Stimulated activated CD4-positive, alpha-beta T cell treated with anti-CD3 and anti-CD28 coated beads, Interleukin-1b, Interleukin-23, amount 100 ng/mL, for 24 hours (primary cell): ENCODE measurements at places on chromosomes 1 and 21.

DNA sequence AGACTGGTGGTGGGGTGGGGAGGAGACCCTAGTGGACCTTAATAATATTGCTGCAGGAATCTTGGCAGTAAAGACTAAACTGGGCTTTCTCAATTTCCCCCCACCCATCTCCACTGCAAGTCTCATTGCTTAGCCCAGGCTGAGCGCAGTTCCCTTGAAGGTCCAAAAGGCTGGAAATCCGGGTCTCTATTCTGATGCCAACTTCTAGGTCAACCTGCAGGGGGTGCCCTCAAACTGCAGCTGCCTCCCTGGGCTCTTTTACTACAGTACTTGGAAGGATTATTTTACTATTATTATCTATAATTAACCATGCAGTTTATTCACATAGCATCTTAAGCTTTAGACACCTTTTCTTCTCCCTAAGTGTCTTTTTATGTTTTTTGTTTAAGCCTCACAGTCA is 85.4 kb upstream of the WARS2 start:
- DNase-seq: no peak

- DNase-seq: no peak
Observed at GRCh38 chr1:234316937-234317336, 56.3 kb upstream of the COA6 start.

DNA sequence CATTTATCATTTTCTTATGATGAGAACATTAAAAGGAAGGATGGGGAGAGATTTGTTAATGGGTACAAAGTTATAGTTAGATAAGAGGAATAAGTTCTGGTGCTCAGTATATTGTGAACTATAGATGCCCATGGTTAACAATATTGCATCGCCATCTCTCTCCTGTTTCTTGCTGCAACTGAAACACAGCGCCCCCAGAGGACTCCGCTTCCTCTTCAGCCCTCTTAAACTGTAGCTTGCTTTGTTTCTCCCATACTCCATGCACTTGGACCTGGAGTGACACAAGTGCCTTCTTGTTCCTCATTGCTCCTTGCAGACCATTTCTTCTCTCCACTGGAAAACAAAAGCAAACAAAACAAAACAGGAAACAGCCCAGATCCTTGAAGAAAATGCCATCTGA is 70.1 kb upstream of the NTPCR start:
- no peak for DNase-seq

- DNase-seq: no peak
Observed at GRCh38 chr21:26686278-26686677, 113.2 kb upstream of the CYYR1 start.

DNA sequence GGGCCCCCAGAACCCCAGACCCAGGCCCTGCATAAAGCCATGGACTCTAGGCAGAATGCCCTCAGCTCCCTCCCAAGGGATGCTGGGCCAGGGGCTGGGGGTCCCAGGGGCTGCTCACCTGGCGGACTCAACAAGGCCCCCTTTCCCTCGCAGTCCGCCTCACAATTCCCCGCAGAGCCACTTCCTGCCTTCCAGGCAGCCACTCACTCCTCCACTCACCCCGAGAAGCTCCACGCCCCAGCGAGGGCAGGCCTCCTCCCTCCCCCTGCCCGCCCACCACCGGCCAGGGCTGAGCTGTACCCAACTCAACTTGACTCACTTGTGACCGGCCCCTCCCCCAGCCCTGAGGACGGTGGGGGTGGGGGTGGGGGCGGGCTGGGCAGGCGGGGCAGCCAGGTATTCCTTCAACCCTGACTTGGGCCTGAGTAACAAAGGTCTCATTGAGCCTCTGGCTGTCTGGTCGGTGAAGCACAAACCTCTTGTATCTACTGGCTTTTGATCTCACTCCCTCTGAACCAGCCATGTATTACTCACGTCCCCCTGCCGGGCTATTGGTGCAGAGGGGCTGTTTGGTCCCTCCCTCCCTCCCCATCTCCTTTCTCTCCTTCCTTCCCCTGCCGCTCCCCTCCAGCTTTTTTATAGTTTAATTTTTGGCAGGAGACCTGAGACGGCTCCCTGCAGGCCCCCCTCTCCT is 5.9 kb downstream of the BLACAT1 start:
- DNase-seq: peak; percentile 38

DNA sequence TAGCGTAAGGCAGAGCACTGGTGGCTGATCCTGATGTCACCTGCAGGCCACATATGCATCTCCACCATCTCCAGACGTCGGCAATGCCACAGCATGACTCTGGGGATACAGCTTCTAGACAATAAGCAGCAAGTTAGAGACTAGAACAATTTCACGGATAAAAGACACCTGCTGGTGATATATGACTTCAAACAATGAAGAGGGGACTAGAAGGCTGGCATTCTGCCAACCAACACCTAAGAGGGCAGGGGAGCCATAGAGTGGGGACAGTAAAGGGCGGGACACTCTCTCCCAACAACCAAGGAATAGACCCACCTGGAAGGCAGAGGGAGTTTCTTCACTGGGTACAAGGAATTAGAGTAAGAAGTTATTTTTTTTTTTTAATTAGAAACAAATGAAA is 126.7 kb downstream of the SIM2 start:
- DNase-seq: no peak

GRCh38 chr1:23376890-23377811 is 7.5 kb upstream of the ZNF436 start:
- no peak for DNase-seq

GRCh38 chr1:107251839-107252238 is 111.0 kb downstream of the NTNG1 start:
- no peak for DNase-seq

DNA sequence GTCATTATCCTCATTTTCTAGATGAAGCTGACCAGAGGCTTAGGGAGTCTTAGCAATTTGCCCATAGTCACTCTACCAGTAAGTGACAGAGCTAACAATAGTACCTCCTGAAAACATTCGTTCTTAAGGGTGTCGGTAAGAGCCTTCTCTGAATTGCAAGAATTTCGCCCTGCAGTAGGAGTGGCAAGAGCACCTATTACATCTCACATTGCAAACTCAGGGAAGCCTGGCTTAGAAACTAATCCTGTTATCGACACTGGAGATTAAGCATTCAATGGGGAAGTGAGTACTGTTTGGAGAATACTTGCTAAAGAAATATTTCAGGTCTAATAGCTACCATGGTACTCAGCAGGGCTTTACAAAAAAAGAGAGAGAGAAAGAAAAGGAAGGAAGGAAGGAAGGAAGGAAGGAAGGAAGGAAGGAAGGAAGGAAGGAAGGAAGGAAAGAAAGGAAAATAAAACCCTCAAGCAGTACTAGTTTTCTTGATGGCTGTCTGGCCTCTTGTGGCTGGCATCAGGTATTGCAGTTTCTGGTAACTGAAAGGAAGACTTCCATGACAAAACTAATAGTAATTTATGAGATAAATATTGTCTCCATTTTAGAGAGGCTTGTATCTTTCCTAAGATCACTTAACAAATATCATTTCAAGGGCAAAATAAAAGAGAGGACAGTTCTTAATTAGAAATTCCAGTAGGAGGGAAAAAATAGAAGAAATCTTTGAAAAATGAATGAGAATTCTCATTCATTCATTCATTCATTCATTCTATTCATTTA is 10.4 kb downstream of the C1orf226 start:
- no peak for DNase-seq

DNA sequence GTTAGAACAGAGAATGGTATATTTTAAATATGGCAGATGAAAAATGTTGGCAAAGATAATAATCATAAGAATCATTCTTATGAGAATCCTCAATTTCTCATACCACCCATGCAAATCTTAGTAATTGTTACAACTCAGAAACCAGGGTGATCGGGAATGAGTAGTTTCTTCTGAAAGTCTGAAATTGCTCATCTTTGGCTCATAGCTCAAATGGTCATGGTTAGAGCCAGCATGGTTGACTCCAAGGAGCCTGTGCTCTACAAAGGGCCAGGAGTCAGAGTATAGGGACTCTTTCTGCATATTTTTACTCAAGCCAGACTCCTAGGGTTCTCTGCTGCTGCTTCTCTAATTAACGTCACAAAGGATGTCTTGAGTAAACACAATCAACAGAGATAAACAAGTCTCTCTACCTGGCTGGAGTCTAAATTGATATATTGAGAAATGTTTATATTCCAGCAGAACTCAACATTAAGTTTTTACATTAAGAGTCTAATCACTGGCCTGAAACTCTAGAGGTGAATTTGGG is 1.9 kb upstream of the ETV3 start:
- no peak for DNase-seq

GRCh38 chr21:28818663-28819278 is 173.9 kb downstream of the LTN1 start:
- DNase-seq: no peak

- no peak for DNase-seq
Observed at GRCh38 chr1:31866450-31867032, 50.7 kb upstream of the SPOCD1 start.

DNA sequence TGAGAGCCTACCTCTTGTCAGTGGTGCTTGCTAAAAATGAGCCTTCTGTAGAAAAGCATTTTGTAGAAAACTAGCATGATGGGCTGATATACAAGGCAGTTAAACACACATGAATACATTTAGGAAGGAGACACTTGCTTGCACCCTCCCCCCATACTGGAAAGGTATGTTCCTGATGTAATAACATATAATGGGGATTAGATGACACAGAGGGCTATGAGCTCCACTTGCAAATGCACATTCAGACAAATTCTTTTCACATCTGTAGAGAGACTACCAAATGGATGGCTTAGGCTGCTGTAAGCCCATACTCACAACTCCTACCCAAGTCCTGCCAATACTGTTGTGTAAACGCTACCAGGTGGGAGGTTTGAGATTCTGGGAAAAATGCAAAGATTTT is 634.0 kb downstream of the SMYD3 start:
- no peak for DNase-seq

DNA sequence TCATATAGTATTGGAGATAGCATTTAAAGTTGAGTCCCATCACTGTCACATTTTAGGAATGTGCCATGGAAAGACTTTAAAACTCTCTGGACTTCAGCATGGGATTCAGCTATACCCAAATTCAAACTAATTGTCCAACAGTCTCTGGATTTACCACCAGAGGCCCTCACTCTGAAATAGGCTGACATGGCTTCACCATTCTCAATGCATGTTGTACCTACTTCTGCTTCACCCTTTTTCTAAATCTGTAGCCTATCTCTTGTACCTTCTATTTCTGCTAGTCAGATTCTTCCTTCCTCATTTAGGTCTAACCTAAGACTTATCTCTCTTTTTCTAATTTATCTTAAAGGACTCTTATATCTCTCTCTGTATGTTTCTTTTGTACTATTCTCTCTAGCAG is 512.7 kb upstream of the ZRANB2 start:
- DNase-seq: no peak

GRCh38 chr1:212622906-212623305 is 14.3 kb downstream of the ATF3 start:
- no peak for DNase-seq

GRCh38 chr1:86695400-86695799 is 9.0 kb upstream of the SH3GLB1 start:
- no peak for DNase-seq

DNA sequence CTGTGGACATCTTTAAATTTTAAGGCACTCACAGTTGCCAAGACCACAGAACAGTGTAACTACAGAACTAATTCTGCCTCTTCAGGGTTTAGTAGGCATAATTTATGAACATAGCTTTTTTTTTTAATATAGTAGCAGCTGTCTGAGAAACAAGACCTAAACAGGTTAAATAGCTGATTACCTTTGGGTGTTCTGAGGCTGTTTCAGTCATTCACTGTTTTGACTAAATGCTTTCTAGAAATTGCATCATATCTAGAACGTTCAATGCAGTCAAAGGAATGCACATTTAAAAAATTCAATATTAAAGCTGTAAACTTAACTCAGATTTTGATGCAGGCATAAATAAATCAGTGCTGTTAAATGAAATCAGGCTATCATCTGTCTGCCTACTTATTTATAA is 101.6 kb downstream of the BRINP3 start:
- DNase-seq: no peak

DNA sequence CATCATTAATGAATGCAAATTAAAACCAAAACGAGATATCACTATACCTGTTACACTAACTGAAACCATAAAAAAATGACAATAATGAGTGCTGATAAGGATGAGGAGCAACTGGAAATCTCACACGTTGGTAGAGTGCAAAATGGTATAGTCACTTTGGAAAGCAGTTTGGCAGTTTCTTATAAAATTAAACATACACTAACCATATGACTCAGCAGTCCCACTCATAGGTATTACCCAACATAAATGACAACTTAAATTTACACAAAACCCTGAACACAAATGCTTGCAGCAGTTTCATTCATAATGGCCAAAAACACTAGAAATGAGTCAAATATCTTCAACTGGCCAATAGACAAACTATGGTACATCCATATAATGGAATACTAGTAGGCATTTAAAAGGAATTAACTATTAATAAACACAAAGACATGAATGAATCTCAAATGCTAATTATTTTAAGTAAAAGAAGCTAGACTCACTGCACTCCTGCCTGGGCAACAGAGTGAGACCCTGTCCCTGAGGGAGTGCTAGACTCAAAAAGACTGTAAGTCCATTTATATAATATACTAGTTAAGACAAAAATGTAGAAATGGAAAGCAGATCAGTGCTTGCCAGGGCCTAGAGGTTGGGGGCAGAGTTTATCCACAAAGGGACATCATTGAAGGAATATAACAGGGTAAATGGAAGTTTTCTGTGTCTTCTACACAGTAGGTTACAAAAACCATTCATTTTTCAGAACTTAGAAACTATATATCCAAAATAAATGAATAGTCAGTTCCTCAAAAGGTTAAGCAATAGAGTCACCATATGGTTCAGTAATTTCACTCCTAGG is 77.4 kb downstream of the EIF4G3 start:
- no peak for DNase-seq

- no peak for DNase-seq
Observed at GRCh38 chr1:2316451-2316961, 74.8 kb downstream of the MORN1 start.

GRCh38 chr1:33255347-33256220 is 708 bp upstream of the ZNF362 start:
- peak; percentile 21 for DNase-seq

DNA sequence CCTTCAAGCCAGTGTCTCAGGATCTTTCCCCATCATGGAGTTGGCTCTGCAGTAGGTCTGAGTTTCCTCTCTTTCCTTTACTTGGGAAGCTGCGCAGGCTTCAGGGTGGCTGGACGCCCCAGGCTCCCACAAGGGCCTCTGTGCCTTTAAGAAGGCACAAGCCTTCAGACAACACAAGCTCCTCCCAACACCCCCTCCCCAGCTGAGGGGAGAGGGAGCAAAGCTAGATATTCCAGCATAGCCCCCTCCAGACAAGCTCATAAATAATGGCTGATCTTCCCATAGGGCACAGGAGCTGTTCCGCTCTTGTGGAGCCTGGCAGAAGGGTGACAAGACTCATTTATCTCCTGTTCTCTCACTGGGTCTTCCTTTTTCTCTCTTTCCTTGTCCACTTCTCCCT is 27.9 kb upstream of the ATP2B4 start:
- DNase-seq: no peak

DNA sequence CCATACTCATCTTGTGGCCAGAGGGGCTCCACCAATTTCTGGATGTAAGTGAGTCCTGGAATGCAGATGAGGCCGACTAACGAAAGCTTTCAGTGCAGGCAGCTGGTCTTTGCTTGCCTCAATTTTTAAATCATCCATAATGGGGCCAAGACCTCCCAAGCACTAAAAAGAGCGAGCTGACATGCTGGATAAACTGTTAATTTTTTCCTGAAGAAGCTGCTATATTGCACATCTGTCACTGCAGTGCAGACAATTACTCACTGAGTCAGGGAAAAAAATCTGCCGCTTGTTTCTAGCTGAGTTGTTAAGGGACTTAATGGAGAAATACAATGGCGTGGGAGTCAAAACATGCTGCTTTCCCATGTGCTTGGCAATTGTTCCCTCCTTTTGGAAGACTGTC is 205.5 kb downstream of the GPATCH2 start:
- no peak for DNase-seq
